Stimulated activated CD8-positive, alpha-beta memory T cell treated with anti-CD3 and anti-CD28 coated beads, Interleukin-7, amount 100 ng/mL, for 1 hour (primary cell): ENCODE measurements at places on chromosomes 12 and 14.

GRCh38 chr12:105864901-105865300 lies 273.9 kb downstream of the NUAK1 start:
- DNase-seq: no peak

DNA sequence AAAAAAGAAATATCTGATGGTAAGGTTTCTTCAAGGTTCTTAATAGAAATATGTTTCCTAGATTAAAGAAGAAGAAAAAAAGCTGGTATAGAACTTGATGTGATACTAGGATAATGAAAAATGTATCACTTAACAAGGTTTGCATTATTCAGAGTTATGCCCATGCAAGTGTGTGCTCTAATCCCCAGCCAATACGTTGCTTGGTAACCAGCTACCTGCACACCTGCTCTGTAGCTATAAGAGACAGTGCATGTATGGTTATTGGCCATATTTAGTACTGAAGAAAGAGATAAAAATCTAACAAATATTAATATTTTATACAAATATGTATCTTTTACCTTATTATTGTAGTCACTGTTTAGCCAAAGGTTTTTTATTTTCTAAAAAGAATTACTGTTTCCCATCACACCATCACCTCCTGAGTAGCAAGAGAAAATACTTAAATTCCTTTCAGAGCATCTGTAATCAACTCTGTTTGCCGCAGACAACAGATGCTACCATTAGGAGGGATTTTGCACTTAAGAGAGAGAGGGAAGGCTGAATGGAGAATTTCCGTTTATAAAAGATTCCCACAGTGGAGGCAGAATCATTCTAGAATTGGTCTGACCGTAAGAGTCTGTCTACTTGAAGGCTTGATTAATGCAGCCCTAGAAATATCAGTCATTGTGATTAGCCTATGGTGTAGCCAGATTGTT lies 115.6 kb downstream of the NEDD1 start:
- no peak for DNase-seq

GRCh38 chr14:41397926-41398325 lies 208.8 kb upstream of the LRFN5 start:
- no peak for DNase-seq

GRCh38 chr12:27674989-27675388 lies 21.3 kb upstream of the REP15 start:
- no peak for DNase-seq

GRCh38 chr12:52380271-52380694 lies 5.2 kb downstream of the KRT84 start:
- no peak for DNase-seq

GRCh38 chr14:103543140-103543539 lies 14.1 kb downstream of the TRMT61A start:
- no peak for DNase-seq

DNA sequence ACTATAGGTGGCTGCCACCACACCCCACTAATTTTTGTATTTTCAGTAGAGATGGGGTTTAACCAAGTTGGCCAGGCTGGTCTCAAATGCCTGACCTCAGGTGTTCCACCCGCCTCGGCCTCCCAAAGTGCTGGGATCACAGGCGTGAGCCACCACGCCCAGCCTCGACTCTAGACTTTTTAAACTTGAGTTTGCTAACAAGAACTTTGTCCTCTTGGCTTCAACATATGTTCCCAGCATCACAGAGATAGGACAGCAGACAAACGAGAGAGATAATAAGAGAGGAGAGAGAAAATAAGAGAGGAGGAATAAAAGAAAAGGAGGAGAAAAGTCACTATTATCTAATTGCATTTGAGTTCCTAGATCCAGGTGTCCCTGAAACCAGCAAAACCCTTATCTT lies 119.1 kb downstream of the CEP83 start:
- DNase-seq: no peak
